CD4-positive, alpha-beta T cell (primary cell): ENCODE measurements at places on chromosomes 1 and 21.

- no peak for DNase-seq
Observed at GRCh38 chr1:171904778-171905450, 63.6 kb downstream of the DNM3 start.

DNA sequence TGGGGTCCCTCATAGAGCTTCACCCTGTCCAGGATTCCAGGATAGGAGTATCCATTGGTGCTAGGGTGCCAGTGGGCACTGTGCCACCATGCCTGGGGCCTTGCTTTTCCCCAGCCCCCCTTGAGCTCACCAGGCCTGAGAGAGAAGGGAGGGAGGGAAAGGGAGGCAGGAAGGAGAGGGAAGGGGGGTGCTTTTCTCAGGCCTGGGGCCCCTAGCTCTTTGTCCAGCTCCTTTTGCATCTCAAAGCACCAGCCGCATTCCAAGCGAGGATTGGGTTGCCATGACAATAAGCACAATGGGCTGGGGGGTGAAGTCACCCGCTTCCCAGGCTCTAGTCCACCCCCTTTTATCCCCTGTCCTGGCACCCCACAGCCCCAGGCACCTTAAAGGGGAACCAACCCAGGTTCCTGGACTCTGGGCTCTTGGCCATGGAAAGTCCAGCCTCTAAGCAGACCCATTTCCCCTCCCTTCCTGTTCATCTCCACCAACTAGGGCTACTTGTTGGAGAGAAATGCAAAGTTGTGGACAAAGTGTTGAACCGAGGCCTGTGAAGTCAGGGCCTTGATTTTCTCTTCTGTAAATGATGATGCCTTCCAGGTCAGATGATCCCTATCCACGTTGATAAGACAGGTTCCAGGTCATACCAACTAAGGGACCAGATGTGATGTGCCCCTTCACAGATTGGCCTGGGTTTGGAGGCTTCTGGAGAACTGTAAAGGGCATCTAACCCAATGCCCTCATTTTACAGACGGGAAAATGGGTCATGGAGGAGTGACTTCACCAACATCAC, 11.4 kb downstream of the THBS3 start:
- DNase-seq, result no peak

- DNase-seq, result no peak
Observed at GRCh38 chr1:30372792-30373433, 350.5 kb downstream of the MATN1 start.

DNA sequence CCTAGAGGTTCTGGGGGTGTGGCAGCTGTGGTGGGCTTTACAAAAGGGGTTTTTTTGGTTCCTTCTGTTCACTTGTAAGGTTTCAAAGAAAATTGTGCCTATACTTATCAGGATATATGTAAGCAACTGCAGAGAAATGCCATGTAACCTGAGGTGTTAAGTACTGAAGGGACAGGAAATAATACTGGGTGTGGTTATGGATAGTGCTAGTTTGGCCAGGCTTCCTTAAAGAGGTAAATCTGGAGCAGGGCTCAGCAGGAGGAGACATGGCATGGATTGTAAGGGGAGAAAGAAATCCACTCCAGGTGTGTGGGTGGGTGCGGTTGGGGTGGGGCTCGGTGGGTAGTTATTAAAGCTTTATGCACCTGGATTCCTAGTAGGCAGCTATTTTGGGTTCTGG, 28.3 kb downstream of the KIRREL1 start:
- no peak for DNase-seq

DNA sequence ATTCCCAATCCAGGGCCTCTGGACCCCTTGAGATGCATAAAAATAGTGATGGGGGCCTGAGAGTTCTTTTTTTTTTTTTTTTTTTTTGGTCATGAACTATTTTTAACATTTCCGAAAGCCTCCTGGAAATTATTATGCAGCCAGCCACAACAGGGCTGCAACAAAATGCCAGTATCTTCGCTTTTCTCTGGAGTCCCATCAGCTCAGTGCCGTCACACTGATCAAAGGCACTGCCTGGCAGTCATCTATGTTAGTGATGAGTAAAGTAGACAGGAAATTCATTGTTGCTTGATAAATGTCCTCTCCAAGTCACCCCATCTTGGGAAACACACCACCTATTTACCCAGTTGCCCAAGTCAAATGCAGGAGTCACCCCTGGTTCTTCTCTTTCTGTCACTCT, 15.2 kb upstream of the PEF1 start:
- no peak for DNase-seq

- DNase-seq, result no peak
Observed at GRCh38 chr1:212864201-212864600, 6.1 kb downstream of the FLVCR1 start.

- DNase-seq, result no peak
Observed at GRCh38 chr1:55636696-55637095, 421.5 kb upstream of the USP24 start.

DNA sequence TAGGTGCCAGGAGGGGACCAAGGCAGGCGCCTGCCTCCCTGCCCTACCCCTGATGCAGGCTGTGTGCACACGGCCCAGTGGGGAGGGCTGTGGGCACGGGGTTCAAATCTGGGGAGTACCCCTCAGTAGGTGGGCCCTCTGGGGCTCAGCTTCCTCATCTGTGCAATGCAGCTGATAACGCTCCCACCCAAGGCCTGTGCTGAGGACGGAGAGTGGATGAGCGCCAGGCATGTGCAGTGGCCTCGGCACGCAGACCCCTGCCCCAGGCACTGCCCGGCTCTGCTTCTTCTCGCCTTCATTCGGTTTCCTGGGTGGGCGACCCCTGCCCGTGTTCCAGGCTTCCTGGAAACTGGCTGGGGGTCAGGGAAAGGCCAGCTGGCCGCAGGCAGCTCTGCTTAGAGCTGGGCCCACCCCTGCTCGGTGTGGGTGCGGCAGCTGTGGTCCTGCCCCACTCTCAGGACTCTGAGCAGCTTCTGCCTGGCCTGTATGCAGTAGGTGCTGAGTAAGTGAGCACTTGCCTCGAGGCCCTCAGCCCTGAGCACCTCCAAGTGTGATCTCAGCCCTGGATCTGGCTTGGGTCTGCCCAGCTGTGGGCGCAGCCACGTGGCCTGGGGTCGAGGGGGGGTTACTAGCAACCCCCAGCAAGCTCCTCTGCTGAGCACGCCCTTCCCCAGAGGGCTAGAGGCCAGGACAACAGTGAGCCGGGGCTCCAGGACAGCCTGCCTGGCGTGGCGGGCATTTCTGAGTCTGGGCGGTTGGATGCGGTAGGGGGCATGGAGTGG, 11.9 kb upstream of the TNFRSF14 start:
- no peak for DNase-seq

DNA sequence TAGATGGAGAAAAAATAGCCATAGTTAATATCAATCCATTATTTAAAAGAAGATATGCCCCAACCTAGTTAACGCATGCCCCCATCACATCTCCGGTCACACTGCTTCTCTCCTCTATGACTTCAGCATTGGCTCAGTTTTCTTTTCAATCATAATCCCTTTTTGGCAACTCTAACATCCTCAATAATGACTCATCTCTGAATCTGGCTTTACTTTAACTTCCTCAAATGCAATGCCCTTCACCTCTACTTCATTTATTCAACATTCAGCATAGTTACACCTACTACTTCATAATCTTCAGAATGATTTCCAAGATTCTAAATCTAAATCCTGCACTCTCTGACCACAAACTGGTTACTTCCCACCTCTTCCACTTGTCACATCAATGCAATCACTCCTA, 417.3 kb downstream of the USH2A start:
- DNase-seq, result no peak

- no peak for DNase-seq
Observed at GRCh38 chr1:172661107-172661506, 2.2 kb downstream of the FASLG start.

- DNase-seq, result no peak
Observed at GRCh38 chr1:24540051-24540905, 15.6 kb upstream of the NCMAP start.

DNA sequence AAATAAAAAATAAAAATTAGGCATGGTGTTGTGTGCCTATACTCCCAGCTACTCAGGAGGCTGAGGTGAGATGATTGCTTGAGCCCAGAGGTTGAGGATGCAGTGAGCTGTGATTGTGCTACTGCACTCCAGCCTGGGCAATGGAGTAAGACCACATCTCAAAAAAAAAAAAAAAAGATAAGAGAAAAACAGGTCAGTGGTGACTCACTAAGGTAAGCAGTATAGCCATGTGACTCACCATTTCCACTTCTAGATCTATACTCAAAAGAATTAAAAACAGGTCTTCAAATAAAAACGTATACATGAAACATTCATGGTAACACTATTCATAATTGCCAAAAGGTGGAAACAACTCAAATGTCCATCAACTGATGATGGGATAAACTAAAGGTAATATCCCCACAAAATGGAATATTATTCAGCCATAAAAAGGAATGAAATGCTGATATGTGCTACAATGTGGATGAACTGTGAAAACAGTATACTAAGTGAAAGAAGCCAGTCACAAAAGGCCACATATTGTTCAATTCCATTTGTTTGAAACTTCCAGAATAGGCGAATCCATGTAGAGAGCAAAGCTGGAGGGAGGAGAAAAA, 75.1 kb downstream of the ZNF281 start:
- no peak for DNase-seq
